ENCODE measurements at places on chromosomes 12 and 14. TPM values are rescaled to one million over a fixed set of nuclear protein-coding genes. Genes with fewer than 3 reads are reported as not detected.
A peak's percentile ranks its signal among the peaks of the same experiment; 100 is the strongest.

The CCNK gene
- total RNA-seq: 87.1 TPM

The KRT7 gene
- 21.2 TPM for total RNA-seq

- no peak for DNase-seq
Measured at GRCh38 chr12:91320999-91321398, 138.4 kb upstream of the DCN start.

The SLCO1C1 gene
- not detected for total RNA-seq

DNA sequence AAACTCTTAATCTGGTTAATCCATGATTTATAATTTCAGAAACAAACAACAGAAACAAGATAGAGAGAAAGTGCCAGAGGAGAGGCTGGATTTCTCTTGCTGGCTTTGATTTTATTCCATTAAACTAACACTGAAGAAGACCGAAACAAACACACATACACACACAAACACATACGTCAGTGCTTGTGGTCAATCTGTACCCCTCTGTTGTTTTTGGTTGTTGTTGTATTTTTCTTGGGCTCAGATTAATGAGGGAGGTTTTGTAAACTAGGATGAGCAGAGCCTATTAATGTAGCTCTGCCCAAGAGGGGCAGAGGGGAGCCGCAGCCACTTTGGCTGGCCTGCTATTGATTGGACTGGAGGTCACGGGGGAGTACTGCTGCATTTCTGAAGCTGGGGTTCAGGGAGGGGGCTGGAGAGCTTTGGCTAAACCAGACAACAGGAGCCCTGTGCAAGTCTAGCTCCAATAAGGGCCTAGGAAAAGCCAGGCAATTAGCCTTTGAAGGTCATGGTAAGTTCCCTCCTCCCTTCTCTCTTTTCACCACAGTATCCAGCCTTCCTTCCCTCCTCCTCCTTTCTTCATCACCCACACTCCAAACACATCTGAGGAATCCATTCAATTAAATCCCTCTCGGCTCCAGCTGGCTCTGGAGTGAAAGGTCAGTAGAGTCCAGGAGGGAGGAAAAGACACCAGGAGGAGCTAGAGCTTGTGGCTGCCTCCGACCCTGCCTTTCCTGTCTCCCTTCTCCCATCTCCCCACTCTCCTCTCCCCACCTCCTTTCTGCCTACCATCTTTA is 344.1 kb upstream of the LMO3 start:
- no peak for DNase-seq

GRCh38 chr12:15818418-15818817 is 29.2 kb upstream of the EPS8 start:
- DNase-seq: no peak

DNA sequence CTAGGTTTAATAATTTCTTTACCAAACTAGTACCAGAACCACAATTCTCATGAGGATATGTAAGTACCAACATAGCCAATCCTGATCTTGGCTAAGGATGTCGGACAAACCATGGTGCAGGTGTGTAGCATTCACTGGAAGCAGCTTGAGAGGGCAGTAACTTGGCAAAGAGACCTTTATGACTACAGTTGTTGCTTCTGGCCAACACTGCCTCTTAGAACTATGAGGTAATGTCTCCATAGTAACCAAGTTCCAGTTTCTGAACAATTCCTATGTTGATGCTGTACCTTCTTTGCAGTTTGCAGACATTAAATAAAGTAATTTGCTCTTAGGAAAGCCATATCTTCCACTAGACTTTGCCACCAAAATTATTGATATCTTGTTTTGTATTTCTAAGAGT is at the start of gene LMNTD1:
LMNTD1 (minus strand) TSS at position 186 of the 400 bp plus-strand sequence. CDS start 324 bp downstream, outside the sequence.
- DNase-seq: no peak

The ASB2 gene
- 21.1 TPM for total RNA-seq

- no peak for DNase-seq
Measured at GRCh38 chr14:22112004-22112403, 438.4 kb upstream of the OR4E1 start.

The CMKLR1 gene
- not detected for total RNA-seq

The DLK1 gene
- not detected for total RNA-seq

GRCh38 chr12:27971121-27971489 is 1.4 kb downstream of the PTHLH start:
- DNase-seq: no peak

DNA sequence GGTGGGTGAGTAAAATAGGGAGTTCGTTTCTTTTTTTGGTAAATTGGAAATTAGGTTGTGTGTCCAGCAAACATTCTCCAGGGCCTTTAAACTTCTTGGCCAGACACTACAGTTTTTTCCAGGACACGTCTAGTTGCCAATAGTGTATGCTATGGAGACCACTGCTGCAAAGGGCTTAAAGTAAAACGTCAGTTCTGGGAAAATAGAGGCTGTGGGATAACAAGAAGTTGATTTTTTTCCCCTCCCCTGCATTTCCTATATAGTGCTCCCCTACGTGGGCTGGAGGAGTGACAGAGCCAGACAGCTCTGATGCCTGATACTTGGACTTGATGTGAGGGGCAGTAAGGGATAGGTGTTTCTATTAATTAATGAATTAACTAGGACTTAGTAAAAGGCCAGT is 2.4 kb downstream of the ACVR1B start:
- DNase-seq: no peak

- no peak for DNase-seq
Measured at GRCh38 chr12:98437806-98438595, 77.4 kb upstream of the TMPO start.

- peak; percentile 11 for DNase-seq
Measured at GRCh38 chr14:56119201-56119981, 1.2 kb downstream of the PELI2 start.

The IFI27 gene
- 37.0 TPM for total RNA-seq

- DNase-seq: no peak
Measured at GRCh38 chr14:37122919-37123639, 49.3 kb downstream of the SLC25A21 start.

The LRRC9 gene
- not detected for total RNA-seq

GRCh38 chr12:47272412-47273190 is 192.8 kb upstream of the AMIGO2 start:
- no peak for DNase-seq

- no peak for DNase-seq
Measured at GRCh38 chr12:46402941-46403718, 30.6 kb upstream of the SLC38A2 start.

- DNase-seq: no peak
Measured at GRCh38 chr12:87150969-87151662, 878.1 kb downstream of the C12orf50 start.

GRCh38 chr14:61211476-61212255 is 69.5 kb downstream of the TMEM30B start:
- no peak for DNase-seq

The TAS2R8 gene
- not detected for total RNA-seq

DNA sequence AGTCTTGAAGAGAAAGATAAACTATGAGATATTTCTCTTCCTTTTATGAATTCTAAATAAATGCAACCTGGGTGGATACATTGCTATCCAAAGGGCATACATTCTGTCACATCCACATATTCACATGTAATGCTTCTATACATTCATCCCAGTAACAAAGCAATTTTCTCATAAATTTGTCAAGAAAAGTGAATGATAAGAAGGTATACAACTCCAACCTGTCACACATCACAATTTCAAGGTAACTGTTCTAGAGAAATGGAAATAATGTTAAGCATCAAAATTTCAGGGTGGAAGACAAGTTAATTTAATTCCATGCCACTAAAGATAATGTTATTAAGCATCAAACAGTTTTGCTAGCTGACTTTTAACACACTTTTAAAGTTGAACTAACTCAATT is 212.9 kb downstream of the SYT10 start:
- DNase-seq: no peak

DNA sequence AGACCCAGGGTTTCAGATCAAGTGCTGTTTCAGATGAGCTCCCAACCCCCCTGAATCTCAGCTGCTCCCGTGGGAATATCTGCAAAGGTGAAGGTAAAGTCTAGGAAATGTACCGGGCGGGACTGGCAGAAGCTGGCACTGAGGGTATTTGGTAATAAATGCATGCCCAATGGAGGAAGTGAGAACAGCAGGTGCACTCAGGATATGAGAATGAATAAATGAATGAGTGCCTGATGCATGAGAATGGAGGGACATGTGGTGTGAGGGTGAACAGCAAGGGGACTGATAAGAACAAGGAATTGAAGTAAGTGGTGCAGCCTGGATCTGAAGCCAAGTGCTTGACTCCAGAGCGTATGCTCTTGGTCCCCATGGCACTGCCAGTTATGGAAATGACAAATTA is 11.6 kb downstream of the RAPGEF3 start:
- DNase-seq: no peak
